ENCODE measurements at places on chromosomes 6 and 20.

- peak; percentile 20 for DNase-seq
These were observed 110.3 kb upstream of the NUP153 start for GRCh38 chr6:17816921-17817611.

DNA sequence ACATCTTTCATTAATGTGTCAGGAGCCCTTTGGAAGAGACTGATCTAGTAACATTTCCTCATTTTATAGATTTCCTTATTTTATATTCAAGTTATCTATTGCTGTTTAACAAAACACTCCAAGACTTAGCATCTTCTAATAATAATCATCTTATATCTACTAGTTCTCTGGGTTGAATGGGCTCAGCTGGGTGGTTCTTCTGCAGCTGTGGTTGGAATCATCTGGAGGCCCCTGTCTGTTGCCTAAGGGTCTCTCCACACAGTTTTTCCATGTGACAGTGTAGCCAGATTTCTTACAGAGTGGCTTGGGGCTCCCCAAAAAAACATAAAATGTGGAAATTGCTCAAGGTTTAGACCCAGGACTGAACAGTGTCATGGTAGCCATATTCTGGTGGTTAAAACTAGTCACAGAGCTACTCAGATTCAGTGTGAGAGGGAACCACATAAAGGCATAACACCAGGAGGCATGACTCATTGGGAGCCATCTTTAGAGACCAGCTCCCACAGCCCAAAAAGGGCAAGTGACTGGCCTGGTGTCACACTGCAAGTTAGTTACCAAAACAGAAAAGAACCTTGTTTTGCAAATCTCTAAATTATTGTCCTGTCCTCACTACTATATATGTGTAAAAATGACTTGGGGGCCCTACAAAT is 11.5 kb downstream of the SLC2A10 start:
- DNase-seq, result no peak

GRCh38 chr6:107330168-107330567 is 129.2 kb downstream of the PDSS2 start:
- DNase-seq, result no peak

- DNase-seq, result peak; percentile 91
These were observed 7.8 kb downstream of the ADTRP start for GRCh38 chr6:11770546-11771466.

GRCh38 chr20:38147751-38148150 is 17.3 kb downstream of the TGM2 start:
- DNase-seq, result no peak

DNA sequence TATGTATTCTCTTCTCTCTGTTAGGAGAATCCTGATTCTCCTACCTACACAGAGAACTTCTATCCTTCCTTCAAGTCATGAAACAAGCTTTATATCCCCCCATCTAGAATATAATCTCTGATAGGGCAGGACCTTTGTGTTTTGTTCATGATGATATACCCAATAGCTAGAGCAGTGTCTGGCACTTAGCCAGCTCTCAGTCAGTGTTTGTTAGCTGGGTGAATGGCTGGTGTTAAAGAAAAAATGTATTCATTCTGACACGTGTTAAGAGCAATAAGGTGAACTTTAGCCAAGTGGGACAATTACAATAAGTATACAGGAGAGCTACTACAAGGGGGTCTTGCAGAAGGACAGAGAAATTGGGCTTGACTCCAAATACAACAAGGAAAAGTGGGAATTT is 34.3 kb upstream of the TNFRSF21 start:
- no peak for DNase-seq

DNA sequence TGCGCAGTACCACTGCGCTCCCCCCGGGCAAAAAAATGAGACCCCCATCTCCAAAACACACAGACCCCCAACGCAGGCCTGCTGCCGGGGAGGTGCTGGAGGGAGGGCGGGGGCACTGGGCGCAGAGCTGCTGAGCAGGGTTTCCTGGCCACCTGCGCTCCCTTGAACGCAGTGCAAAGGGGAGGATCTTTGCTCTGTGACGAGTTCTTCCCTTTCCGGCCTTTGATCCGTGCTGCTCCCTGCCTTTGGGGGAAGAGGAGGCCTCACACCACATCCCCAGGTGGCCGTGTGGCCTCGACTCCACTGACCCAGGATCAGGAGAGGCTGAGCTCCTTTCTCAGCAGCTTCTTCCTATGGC is 8.9 kb upstream of the COL20A1 start:
- no peak for DNase-seq

DNA sequence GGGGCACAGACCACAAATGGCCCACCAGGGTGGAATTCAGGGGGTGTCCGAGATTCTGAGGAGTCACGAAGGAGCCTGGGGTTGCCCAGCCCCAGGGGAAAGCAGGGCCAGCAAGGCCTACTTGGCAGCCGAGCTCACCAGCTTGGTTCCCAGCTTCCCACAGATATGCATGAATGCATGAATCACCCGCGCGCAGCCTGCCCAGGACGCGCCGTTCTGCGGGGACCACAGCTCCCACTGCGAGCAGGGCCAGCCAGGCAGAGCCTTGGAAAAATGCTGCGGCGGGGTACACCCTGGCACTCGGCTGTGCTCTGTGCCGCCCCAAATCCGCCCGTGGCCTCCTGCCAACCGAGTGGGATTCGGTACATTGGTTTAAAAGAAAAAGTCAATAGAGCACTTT is 211.0 kb downstream of the NFATC2 start:
- DNase-seq, result no peak

GRCh38 chr20:17248224-17248623 is 21.4 kb downstream of the PCSK2 start:
- DNase-seq, result no peak

DNA sequence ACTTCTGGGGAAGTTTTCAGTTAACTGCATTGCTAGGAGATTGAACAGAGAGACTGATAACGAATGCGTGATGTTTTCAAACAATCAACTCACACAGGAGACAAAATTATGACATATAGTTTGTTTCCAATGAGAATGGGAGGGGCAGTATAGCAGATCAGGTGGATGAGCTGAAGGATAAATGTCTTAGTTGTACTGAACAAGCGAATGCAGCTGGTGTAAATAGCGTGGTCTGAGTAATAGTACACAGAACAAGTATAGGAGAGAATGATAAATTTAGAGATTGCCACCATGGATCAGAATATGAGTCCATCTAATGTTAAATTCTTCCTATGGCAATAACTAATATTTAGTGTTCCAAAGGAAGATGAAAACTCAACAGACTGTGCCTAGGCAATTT is 858.6 kb downstream of the EYS start:
- no peak for DNase-seq

GRCh38 chr20:56513161-56514150 is 11.1 kb upstream of the FAM209A start:
- no peak for DNase-seq

- DNase-seq, result no peak
These were observed 88.6 kb downstream of the ERMARD start for GRCh38 chr6:169839898-169840631.

DNA sequence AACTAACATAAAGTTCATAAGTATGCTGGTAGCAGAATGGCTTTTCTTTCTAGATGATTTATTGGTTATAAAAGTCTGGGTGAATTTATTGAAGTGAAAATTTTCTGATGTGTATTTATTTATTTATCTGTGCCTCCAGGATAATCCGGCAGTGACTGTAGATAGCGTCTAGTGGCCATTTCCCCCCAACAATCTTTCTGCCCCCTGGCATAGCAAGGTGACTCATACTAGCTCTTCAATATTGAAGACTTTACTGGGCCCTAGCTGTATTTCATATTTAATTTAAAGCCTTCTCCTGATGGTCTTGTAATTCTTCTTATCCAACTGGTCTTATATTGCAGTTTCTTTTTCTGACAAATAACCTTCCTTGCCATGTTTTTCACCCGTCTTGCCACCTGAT is 154.1 kb upstream of the SGK1 start:
- no peak for DNase-seq

DNA sequence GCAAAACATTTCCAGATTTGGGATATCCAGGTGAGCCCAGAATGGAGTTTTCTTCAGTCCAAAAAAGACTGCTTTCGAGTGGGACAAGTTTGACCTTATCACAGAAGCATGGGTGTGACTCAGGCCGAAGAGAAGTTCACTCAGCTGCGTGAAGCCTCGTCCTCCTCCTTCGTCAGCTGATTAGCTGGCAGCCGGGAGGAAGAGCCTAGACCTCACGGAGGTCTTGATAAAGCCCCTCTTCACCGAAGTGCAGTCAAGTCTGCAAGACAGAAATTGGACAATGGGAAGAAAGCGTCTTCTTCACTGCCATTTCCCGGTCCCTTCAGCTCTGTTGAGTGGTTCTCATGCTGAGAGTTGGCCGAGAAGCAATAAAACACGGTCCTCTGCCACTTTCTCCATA is 363.9 kb downstream of the TAF4 start:
- no peak for DNase-seq

DNA sequence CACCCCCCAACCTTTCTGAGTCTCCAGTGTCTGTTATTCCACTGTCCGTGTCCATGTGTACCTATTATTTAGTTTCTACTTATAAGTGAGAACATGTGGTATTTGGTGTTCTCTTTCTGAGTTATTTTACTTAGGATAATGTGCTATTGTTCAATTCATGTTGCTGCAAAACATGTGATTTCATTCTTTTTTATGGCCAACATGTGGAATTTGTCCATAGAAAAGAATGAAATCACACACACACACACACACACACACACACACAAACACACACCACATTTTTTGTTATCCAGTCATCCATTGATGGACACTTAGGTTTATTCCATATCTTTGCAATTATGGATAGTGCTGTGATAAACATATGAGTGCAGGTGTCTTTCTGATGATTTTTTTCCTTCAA is 23.5 kb downstream of the IGF2R start:
- no peak for DNase-seq

DNA sequence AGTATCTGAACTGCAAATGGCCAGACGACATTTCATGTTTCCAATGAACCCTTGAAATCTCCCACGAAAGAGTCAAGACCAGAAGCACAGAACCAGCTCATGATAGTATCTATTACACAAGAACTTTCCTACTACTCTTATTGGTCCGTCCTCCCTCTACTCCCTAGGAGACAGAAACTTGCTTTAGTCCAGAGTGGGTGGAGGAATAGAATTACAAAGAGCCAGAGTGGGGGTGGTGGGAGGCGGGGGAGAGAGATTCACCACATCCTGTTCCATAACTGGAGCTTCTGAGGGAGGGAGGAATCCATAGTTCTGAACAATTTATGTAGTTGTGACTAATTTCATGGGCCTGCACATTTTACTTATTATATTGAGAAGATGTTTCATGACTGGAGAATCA is 18.5 kb upstream of the WFDC10A start:
- no peak for DNase-seq

GRCh38 chr20:17799575-17800227 is 99.9 kb downstream of the BANF2 start:
- DNase-seq, result no peak

GRCh38 chr20:46523108-46523507 is 9.7 kb upstream of the ZNF334 start:
- DNase-seq, result no peak

GRCh38 chr6:16491666-16492313 is 253.4 kb downstream of the GMPR start:
- DNase-seq, result no peak

DNA sequence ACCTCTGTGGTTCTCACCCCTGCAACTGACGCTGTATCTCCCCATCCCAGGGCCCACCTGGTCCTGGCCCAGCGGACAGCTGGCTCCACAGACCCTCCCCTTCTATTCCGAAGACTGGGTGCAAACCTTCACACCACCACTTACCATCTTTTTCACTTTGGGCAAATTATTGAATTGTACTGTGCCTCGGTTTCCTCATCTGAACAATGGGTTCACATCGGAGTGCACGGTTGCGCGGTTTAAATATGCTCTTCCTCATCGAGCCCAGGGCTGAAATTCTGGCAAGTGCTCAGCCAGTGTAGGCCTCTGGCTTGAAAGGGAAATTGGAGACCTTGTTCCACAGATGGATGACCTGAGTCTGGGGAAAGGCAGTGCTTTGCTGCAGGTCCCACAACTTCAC is 2.9 kb upstream of the ARFGAP1 start:
- DNase-seq, result no peak
